ENCODE measurements at places on chromosomes 4 and X. TPM values are rescaled to one million over a fixed set of nuclear protein-coding genes. Genes with fewer than 3 reads are reported as not detected.

Gene FREM3
- polyA plus RNA-seq = 0.32 TPM

Gene AMER1
- polyA plus RNA-seq = 0.62 TPM

Gene MSX1
- polyA plus RNA-seq = 0.86 TPM

Gene XAGE1B
- polyA plus RNA-seq = not detected

Gene VEGFD
- polyA plus RNA-seq = not detected

Gene ITM2A
- polyA plus RNA-seq = 6.3 TPM

Gene REPS2
- 54.0 TPM for polyA plus RNA-seq

Gene CFAP99
- 0.32 TPM for polyA plus RNA-seq

Gene VGLL1
- polyA plus RNA-seq = 2.1 TPM

Gene SLC9A7
- 11.4 TPM for polyA plus RNA-seq

Gene GPR119
- polyA plus RNA-seq = not detected

Gene P2RY8
- polyA plus RNA-seq = not detected

Gene SHROOM2
- polyA plus RNA-seq = 30.5 TPM

Gene PABPC4L
- polyA plus RNA-seq = 0.17 TPM

Gene TBX22
- polyA plus RNA-seq = not detected

Gene LEF1
- 0.65 TPM for polyA plus RNA-seq

Gene APBB2
- polyA plus RNA-seq = 18.8 TPM

Gene BTK
- not detected for polyA plus RNA-seq

Gene SLC25A43
- polyA plus RNA-seq = 3.6 TPM

Gene BEX1
- 529 TPM for polyA plus RNA-seq

Gene HTRA3
- not detected for polyA plus RNA-seq

Gene CLNK
- not detected for polyA plus RNA-seq

Gene PRKG2
- not detected for polyA plus RNA-seq

Gene TMLHE
- polyA plus RNA-seq = 12.2 TPM

Gene SPP1
- 21.8 TPM for polyA plus RNA-seq
